ENCODE measurements at places on chromosomes 6 and 20. TPM values are rescaled to one million over a fixed set of nuclear protein-coding genes. Genes with fewer than 3 reads are reported as not detected.

Gene SNAI1
- 0.59 TPM for total RNA-seq

Gene PCSK2
- total RNA-seq = 2.2 TPM

Gene FOXA2
- total RNA-seq = not detected

Gene DEFB124
- not detected for total RNA-seq

Gene ARFGEF3
- total RNA-seq = 1.1 TPM

Gene TNFAIP3
- total RNA-seq = 43.9 TPM

Gene BMP6
- 3.7 TPM for total RNA-seq

Gene FOXS1
- total RNA-seq = 1.4 TPM

Gene SRSF12
- 3.8 TPM for total RNA-seq

All from skin of body (tissue), 3 donors.